ENCODE measurements at places on chromosomes 2 and 18.

DNA sequence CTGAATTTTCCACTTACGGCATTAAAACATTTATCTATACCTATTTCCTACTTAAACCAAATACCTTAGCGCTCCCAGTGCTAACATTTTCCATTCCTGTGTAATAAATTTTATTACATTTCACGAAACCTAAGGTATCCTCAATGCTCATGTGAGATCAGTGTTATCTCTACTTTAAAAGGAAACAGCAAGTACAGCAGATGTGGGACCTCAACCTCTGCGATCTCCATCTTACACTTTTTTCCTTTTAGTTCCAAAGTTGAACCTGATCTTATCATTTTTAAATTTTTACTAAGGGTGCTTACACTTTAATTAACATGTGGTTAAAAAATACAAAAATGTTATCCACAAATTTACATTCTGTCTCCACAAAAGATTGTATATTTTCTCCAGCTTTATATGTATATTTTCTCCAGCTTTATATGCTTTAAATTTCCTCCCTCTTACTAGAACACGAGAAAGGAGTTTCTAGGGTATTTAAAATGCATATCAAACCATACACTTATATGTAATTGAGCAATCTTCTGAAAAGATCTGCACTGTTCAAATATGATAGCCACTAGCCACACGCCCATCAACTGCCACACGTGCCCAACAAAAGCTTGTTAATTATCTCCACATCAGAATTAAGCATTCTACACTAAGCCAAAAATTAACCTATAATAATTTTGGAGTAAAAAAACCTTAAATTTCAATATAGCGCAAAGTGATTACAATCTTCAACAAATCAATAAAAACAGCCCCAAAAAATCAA, 38.1 kb downstream of the MBOAT2 start:
- no peak for DNase-seq

GRCh38 chr2:25490217-25490616, 148.5 kb upstream of the DNMT3A start:
- no peak for DNase-seq

DNA sequence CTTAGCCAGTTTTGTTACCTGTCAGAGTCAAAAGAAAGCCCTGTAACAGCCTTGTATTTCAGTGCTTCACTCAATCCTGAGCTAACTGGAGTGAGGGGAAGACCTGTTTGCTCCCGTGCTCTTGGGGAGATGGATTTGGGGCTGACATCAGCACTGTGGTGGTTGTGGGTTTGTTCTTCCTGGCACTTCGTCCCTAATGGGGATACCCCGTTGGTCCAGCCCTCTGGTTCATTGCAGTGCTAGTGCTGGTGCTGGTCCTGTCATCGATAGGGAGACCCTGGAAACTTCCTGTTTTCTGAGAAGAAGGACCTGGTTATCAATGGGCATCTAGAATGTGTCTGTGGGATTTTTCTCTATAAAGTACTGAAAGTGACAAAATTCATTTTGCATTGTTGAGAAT, 205.4 kb downstream of the ZNF407 start:
- DNase-seq, result no peak

- DNase-seq, result no peak
Observed at GRCh38 chr2:159614534-159615366, 1.6 kb downstream of the BAZ2B start.

DNA sequence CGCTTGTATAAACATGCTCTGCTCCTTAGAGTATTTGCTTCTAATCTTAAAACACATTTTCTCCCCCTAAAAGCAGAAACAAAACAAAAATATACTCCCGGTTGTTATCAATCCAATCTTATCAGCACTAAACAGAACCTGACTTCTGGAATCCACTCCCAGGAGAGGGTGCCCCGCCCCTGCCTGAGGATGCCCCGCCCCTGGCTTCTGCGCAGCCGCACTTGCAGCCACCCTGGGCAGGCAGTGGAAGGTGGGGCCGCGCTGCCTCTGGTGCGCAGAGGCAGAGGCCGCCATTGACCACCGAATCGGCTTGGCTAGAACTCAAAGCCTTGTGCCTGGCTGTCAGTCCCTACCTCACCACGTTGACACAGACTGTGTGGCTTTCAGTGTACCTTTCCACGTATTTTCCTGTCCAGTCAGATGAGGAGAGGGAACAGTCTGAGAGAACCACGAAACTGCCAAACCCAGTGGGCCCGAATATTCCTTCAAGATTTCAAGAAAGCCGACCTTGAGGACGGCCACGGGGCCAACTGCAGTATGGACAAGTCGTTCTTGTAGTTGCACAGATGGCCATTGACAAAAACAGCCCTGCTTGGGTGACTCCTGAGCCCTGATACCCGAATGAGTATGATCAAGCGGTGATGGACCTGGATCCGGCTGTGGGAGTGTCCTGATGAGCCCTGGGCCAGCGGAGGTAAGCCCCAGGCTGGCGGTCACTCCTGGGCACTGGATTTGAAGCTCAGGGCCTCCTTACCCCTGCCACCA, 46.2 kb upstream of the ARHGAP28 start:
- no peak for DNase-seq

DNA sequence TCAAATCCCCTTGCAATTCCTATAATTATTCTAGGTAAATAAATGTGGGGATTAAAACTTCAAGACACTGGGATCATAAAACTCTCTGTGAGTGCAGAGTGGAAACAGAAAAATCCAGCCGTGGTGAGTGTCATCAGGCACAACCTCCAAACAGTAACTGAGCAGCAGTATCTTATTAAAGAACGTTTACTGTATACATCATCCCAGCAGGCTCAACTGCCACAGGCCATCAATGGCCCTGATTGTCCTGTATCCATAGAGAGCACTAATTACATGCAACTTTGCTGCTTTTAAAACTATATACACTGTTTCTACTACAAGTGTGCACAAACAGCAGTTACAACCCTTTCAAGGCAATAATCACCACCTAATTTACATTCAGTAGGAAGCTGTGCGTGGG, 23.9 kb downstream of the GAREM1 start:
- DNase-seq, result no peak

DNA sequence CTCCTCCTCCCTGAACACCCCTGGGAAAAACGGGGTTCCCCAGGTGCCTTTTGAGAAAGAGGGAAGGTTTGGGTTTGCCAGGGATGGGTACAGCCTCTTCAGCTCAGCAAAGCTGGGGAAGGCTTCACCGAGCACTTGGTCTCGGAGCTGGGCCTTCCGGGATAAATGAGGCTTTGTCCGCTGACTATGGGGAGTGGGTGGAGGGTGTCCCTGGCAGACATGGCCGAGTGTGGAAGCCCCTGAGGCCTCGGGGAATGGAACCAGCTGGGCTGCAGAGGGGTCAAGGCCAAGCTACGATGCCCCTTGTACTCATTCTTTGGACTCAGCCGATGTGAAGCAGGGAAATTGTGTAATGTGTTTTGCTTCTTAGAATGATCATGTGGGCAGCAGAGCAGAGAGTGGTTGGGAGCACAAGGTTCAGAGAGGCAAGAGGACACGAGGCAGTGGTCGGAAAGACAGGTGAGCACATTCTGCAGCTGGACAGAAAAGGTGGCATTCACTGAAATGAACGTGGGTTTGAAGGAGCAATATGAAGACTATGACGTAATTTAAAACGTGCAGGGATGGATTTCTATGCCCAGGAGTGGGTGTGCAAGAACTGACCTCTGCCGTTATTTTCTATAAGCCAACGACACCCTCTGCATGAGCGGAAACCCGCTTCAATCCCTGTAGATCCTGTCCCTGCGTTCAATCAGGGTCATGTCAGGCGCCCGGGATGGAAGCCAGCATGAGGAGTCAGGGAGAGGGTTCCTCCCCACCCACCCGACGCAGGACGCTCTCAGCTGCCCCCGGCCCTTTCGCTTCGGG, 142.6 kb downstream of the PXDN start:
- DNase-seq, result no peak

GRCh38 chr2:41954304-41955291, 93.2 kb upstream of the PKDCC start:
- no peak for DNase-seq

DNA sequence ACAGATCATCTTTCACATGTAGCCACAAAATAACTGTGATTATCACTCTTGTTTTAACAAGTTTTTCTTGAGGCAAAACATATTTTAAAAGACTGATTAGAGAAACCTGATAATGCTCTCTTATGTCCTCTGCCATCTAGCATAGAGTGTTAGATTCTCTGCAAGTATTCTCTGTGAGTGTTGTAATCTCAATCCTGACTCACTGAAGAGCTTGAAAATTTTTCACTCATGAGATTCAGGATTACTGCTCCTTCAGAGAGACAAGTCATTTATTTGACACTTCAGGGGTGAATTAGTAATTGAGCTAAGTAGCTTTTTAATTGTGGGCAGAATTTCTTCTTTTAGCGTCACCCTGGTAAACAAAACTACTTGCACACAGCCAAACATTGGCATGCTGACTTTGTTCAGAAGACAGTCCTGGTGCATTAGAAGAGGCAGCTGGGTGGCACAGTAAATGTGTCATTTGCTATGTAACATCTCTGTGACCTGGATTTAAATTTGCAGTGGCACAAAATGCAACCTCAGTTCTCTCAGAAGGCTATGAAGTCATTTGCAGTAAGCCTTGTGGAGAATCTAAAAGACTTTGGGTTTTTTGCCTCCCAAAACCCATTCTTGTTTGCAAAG, 172.9 kb downstream of the LRP1B start:
- DNase-seq, result no peak

GRCh38 chr2:78290581-78291214, 734.8 kb upstream of the REG3G start:
- DNase-seq, result no peak

DNA sequence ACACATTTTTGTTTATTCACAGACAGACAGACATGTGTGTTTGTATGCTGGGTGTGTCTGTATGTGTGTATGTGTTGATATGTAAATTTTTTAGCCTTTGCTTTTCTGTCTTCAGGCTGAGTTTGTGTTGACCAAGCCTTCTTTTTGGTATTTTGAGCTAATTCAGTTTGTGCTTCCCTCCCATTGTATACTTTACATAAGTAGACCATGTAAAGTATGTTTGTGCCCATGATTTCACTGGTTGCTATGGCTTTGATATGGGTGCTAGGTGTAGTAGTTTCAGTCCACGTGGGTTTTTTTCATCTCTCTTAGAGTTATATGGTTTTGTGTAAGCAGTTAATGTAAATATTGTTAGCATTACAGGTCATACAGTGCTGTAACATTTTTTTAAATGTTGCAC, 129.4 kb upstream of the EPC2 start:
- DNase-seq, result no peak

- no peak for DNase-seq
Observed at GRCh38 chr18:48142353-48142752, 211.9 kb upstream of the SMAD2 start.

DNA sequence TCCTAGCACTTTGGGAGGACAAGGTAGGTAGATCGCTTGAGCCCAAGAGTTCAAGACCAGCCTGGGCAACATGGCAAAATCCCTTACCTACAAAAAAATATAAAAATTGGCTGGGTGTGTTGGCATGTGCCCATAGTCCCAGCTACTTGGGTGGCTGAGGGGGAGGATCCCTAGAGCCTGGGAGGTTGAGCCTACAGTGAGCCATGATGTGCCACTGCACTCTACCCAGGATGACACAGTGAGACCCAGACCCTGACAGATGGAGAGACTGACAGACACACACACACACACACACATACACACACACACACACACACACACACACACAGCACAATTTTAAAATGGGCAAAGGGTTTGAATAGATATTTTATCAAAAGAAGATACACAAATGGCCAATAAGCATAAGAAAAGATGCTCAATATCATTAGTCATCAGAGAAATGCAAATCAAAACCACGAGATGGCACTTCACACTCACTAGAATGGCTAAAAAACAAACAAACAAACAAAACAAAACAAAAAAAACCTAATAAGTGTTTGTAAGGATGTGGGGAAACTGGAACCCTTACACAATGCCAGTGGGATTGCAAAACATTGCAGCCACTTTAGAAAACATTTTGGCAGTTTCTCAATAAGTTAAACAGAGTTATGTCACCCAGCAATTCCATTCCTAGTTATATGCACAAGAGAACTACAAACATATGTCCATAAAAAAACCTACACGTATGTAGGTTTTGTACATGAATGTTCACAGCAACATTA, 42.3 kb downstream of the BAZ2B start:
- DNase-seq, result no peak
